ENCODE measurements at places on chromosomes 4 and X.

GRCh38 chr4:156312261-156312847 is 358.7 kb upstream of the CTSO start:
- no peak for DNase-seq

- no peak for DNase-seq
Measured at GRCh38 chrX:49063715-49064114, 4.9 kb downstream of the CCDC120 start.

GRCh38 chr4:39713691-39714090 is 15.8 kb downstream of the UBE2K start:
- no peak for DNase-seq

- no peak for DNase-seq
Measured at GRCh38 chrX:135024526-135024925, 2.2 kb upstream of the RTL8B start.

DNA sequence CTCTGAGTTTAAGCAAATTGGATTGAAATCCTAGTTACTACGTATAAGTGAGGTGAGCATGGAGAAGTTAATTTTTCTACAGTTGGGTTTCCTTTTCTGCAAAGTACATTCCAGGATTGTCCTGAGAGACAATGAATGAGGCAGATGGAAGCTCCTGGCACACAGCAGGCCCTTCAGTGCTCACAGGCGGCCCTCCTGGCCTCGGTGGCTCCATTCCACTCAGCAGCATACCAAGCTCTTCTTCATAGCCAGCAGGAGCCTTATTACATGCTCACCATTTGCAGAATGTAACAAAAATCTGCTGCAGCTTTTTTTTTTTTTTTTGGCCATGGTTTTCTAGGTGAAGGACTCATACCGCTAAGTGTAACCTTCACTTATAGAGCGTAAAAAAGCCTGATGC is 113.2 kb upstream of the FAM9B start:
- DNase-seq: no peak

- no peak for DNase-seq
Measured at GRCh38 chr4:170476351-170476750, 386.6 kb upstream of the AADAT start.

DNA sequence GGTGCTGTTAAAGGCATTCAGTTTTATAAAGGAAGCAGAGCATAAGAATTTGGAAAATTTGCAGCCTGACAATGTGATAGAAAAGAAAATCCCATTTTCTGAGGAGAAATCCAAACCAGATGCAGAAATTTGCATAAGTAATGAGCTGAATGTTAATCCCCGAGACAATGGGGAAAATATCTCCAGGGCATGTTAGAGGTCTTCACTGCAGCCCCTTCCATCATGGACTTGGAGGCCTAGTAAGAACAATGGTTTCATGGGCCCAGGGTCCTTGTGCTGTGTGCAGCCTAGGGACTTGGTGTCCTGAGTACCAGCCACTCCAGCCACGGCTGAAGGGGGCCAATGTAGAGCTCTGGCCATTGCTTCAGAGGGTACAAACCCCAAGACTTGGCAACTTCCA is 542.7 kb upstream of the NR3C2 start:
- DNase-seq: no peak

DNA sequence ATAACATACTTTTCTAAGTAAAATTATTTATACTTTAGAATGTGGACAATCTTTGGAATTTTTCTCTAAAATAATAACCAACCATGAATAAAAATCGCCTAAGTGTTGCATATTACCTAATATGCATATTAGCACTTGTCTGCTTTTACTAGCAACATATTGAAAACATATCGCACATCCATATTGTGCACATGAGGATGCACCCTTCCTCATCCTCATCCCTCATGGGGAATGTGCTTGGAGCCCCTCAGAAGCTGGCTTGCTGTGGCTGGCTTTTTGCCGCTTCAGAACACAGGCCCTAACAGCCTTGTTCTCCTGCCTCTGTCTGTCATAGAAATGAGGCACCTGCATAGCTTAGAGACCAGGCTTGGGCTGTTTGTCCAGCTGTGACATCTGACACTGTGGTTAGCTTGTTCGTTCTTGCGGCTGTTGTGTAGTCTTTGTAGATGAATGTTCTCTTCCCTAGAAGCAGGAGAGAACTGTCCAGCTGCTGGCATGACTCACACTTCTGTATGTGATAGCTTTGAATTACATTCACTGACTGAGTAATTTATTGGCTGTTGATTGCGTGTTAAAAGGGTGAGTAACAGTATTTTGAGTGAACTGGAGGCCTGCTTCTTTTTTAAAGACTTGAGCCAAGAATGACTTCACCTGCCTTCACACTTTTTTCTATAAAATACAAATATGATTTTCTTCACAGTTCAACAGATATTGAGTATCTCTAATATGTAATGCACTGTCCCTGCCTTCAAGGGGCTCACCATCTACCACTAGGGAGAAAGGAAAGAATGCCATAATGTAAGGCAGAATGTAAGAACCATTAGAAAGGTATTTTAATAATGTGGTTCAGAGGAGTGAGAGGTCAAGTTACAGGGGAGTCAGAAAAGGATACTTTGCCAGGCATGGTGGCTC is 81.9 kb downstream of the HMGB2 start:
- DNase-seq: peak; percentile 94
